ENCODE measurements at places on chromosomes 5 and 9.

DNA sequence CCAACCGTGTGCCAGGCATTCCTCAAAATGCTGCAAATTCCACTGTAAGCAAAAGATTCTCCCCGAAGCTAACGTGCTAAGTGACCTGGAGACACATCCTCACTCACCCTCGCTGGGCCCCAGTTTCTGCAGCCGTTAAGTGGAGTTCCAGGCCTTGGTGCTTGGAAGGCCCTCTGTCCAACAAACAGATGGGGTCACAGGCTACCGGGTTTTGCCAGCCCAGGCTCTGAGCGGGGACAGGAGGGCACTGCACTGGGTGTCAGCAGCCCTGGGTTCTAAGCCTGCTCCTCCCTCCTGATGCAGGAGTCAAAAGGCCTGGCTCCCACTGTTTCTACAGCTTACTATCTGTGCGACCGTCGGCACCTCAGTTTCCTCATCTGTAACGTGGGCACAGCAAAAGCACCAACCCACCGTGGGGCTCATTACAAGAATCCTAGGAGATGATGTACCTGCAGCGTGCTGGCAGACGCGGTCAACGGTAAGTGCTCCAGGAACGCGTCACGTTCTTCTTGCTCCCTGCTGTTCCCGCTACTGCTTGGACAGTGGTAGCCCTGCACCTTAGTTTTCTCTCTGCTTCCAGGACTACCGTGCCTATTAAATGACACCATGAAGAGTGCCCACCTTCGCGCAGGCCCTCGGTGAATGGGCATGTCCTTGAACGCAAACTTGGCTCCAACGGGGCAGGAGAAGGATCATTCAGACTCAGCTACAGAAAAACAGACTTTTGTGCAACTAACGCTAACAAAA is 84.8 kb downstream of the ADAMTS2 start:
- DNase-seq = no peak

DNA sequence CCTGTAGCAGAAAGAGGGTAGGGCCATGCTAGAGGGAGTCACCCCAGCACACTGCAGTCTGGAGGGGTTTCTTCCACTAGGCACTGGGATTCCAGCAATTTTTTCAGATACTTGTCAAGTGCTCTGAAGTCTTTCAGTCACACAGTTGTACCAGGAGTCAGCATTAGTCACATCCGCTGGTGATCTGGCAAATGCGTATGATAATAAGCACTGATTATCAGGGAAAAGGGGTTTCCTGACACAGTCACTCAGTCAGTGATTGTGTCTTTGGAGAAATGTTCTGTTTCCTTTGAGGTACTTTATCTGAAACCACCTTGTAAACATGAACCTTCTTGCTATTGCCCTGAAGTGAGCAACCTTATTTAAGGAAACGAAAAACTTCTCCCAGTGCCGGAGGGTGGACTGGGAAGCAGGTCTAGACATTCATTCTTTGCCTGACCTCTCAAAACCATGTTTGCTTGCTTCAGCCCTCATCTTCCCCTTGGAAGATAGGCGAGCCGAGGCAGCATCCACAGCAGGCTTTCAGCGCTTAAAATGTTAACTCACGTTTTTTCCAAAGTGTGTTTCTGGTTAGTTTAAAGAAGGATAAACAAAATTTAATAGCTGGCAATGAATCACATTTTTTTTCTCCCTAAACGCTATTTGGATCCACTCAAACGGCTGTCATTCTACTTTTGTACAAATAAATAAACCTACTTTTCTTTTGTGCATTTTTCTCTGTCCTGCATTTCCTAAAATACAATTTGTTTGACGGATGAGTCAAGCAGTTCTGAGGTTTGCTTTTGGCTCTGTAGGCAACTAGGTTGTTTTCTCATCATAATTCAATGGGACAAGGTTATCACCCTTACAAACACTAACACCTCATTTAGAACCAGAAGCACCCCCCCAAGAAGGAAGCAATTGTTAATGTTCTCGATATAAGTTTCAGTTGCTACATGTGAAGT is 77.7 kb downstream of the FOXD1 start:
- peak; percentile 95 for DNase-seq

DNA sequence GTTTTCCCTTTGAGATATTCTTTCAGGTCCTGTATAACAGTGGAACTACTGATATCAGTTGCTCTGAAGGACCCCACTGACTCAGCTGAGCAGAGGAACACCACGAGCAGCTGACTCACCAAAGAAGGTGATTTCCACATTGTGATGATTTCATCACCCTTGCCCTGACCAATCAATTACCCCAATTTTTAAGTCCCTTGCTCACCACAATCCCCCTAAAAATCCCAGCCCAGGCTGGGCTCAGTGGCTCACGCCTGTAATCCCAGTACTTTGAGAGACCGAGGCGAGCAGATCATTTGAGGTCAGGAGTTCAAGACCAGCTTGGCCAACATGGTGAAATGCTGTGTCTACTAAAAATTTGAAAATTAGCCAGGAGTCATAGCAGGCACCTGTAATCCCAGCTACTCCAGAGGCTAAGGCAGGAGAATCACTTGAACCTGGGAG is 125.3 kb upstream of the ABCA1 start:
- peak; percentile 37 for DNase-seq

DNA sequence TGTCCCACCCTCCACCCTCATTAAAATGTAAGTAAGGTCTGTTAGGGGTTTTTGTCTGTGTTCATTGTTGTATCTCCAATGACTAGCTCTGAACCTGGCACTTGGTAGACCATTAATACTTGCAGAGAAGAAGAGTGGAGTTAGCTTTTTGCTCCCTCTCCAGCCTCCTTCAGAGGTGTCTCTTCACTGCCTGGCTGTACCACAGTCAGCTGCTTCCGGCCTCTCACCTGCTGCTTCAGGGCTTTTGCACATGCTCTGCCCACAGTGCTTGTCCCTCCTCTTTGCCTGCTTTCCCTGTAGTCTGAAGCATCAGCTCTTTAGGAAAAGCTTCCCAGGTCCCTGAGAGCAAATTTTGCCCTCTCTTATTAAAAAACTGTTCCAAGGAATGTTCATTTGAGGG is 83.6 kb downstream of the SNX24 start:
- DNase-seq = no peak

DNA sequence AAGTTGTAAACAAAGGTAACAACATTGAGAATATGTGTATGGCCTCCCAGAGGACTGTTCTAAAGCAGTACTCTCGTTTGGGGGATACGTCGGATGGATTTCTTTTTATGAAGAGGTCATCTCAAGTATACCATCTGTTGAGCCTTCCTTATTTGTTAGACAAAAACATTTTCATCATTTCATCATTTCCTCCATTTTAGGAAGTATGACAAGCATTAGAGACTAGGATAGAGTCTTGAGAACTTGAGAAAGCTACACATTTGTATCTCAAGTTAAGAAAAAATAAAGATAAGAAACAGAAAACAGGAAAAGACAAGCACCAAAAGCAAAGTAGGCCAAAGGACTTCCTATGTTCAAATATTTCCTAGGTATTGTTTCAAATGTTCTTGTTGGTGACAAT is 307.0 kb downstream of the EFNA5 start:
- DNase-seq = no peak

GRCh38 chr5:88760527-88760926 is 122.5 kb downstream of the MEF2C start:
- no peak for DNase-seq

DNA sequence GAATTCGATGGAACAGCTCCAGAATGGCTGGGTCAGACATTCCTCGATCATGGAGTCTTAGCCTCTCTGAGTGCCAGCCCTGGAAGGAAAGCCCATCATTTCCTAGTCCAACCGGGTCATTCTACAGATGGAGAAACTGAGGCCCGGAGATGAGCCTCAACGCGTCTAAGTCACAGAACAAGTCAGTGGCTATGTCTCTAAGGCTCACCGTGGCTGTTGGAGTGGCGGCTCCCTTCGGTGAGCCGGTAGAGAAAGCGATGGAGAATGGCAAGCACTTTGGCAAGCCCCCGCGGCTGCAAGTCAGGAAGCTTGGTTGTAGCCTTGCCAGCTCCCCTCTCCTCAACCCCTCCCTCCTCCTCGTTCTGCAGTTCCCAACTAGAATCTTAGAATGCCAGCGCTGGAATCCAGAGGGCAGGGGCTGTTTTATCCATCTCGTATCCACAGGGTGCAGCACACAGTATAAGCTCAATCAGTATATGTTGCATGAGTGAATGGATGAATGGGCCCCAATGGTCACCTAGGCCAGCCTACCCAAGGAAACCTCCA is 438 bp upstream of the ARSI start:
- no peak for DNase-seq

DNA sequence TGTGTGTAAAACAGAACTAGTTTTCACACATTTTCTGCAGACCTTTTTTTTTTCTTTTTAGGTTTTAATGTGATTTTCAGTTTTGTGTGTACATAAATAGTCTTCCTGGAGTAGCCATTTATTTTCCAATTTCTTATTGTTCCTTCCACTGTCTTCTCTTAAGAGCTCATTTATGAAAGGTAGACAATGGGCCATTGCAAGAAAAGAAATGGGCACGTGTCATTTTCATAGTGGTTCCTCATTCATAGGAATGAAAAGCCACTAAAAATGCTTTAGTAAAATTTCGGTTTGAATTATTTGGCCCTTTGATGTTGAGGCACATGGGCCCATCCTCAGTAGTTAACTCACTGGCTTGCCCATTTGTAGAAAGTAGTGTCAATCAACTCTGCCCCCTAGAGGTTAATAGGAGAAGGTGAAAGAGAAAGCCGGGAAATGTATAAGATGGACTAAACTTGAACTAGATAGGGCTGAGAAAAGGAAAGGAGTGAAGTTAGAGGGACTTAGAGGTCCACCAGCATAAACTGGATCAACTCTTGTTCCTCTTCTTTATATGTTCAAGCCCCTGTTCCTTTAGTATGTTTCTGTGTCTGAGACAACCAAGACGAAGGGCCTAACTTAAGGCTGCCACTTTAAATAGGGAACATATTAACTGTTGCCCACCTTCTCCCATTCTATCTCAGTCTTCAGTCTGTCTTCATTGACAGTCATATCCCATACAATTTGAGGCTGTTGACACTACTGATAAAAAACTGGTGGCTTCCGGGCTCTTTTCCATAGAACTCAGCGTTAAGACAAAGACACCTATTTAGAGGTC is 72.6 kb downstream of the SMARCA2 start:
- peak; percentile 53 for DNase-seq

DNA sequence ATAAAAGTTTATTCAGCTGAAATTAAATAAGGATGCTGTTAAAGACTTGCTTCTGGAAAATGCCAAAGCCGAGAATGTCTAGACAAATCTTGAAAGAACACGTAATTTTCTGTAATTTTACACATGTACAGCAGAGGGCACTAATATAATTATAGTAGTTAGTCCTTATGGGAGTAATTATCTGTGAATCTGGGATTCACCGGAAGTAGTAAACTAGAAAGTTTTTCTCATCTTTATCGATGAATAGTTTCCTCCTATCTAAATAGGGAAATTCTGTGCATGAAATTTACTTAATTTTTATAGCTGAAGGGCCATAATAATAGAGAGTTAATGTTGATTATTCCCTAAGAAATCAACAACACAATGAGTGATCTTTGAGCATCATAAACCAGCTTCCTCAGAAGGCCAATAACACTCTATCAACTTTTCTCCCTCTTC is 18.4 kb upstream of the CNTLN start:
- peak; percentile 60 for DNase-seq

- DNase-seq = no peak
Measured at GRCh38 chr5:119476341-119476740, 24.0 kb downstream of the HSD17B4 start.

DNA sequence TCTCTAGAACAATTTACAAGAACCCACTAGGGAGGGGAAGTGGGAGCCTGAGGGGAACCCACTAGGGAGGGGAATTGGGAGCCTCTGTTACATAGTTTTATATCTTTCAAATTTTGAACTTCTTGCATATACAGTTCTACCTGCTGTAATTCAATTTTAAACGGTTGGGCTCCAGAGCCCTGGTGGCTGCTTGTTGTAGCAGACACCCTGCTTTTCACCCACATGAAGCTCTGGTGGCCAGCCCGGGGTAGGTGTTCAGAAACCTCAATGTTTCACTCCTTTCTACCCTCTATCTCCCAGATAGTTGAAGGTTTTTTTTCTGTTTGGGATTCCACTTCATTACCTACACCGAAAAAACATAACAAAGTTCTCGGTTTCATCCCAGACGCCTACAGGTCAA is 124.4 kb downstream of the TMEM174 start:
- no peak for DNase-seq

DNA sequence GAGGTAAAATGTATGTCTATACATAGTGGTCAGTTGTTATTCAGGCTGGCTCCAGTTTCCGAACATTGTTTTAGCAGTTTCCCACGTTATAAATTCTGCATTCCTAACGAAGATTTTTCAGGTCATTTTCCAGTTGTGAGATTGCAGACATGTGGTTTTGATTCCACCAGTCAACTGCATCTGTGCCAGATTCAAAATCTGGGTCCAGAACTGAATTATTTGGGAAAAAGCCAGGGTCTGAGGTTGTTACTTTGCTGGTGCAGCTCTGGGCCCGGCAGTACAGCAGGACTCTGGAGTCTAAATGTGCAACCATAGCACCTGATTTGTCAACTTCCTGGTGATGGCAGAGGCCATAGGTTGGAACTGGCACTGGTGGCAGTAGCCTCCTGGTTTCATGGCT is 105.7 kb upstream of the MEGF10 start:
- DNase-seq = no peak

Measured in PC-3 (cell line).